Natural killer cell (primary cell): ENCODE measurements at places on chromosomes 2 and 18. TPM values are rescaled to one million over a fixed set of nuclear protein-coding genes. Genes with fewer than 3 reads are reported as not detected.

GRCh38 chr18:13176847-13177246, 41.7 kb upstream of the LDLRAD4 start:
- H3K27ac ChIP-seq: no peak overlapping the region
- no peaks in the 10 kb centered on the region for H3K36me3 ChIP-seq
- peak; percentile 30 for DNase-seq
- H3K4me1 ChIP-seq: no peaks in the 10 kb centered on the region

GRCh38 chr2:158184001-158184400, 82.3 kb downstream of the UPP2 start:
- no peak overlapping the region for H3K27ac ChIP-seq
- DNase-seq: no peak
- H3K36me3 ChIP-seq: no peaks in the 10 kb centered on the region
- no peak overlapping the region for H3K4me3 ChIP-seq

- no peaks in the 10 kb centered on the region for H3K27me3 ChIP-seq
- DNase-seq: no peak
- H3K27ac ChIP-seq: no peak overlapping the region
- no peaks in the 10 kb centered on the region for H3K4me1 ChIP-seq
- no peak overlapping the region for H3K4me3 ChIP-seq
- H3K36me3 ChIP-seq: peaks cover 21% of the 10 kb centered on the region
Measured at GRCh38 chr2:159381574-159381973, 95.1 kb upstream of the WDSUB1 start.

GRCh38 chr2:81835321-81836000, 1530.9 kb upstream of the LRRTM1 start:
- no peaks in the 10 kb centered on the region for H3K27me3 ChIP-seq
- H3K4me1 ChIP-seq: no peaks in the 10 kb centered on the region
- DNase-seq: no peak
- no peaks in the 10 kb centered on the region for H3K36me3 ChIP-seq
- H3K27ac ChIP-seq: no peak overlapping the region
- no peak overlapping the region for H3K4me3 ChIP-seq

DNA sequence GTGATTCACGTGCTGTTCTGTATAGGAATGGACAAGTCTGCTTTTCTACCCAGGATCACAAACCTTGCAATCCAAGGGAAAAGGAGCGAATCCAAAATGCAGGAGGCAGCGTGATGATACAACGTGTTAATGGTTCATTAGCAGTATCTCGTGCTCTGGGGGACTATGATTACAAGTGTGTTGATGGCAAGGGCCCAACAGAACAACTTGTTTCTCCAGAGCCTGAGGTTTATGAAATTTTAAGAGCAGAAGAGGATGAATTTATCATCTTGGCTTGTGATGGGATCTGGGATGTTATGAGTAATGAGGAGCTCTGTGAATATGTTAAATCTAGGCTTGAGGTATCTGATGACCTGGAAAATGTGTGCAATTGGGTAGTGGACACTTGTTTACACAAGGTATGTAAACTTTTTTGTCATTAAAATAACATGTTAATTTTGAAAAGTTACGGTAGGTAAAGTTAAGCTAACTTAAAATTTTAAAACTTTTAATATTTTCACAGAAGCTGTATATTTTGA, 33.0 kb downstream of the PPM1B start:
- DNase-seq: no peak
- H3K27ac ChIP-seq: no peak overlapping the region
- no peak overlapping the region for H3K4me3 ChIP-seq
- peaks cover 3% of the 10 kb centered on the region for H3K4me1 ChIP-seq

GRCh38 chr2:122028371-122029100, 273.1 kb downstream of the TSN start:
- no peaks in the 10 kb centered on the region for H3K27me3 ChIP-seq
- H3K36me3 ChIP-seq: no peaks in the 10 kb centered on the region
- DNase-seq: no peak
- H3K4me1 ChIP-seq: no peaks in the 10 kb centered on the region
- H3K27ac ChIP-seq: no peak overlapping the region
- no peak overlapping the region for H3K4me3 ChIP-seq

- no peak overlapping the region for H3K27ac ChIP-seq
- no peaks in the 10 kb centered on the region for H3K4me1 ChIP-seq
- no peaks in the 10 kb centered on the region for H3K27me3 ChIP-seq
- no peak overlapping the region for H3K4me3 ChIP-seq
- no peaks in the 10 kb centered on the region for H3K36me3 ChIP-seq
Measured at GRCh38 chr18:25503567-25504081, 151.7 kb upstream of the ZNF521 start.

DNA sequence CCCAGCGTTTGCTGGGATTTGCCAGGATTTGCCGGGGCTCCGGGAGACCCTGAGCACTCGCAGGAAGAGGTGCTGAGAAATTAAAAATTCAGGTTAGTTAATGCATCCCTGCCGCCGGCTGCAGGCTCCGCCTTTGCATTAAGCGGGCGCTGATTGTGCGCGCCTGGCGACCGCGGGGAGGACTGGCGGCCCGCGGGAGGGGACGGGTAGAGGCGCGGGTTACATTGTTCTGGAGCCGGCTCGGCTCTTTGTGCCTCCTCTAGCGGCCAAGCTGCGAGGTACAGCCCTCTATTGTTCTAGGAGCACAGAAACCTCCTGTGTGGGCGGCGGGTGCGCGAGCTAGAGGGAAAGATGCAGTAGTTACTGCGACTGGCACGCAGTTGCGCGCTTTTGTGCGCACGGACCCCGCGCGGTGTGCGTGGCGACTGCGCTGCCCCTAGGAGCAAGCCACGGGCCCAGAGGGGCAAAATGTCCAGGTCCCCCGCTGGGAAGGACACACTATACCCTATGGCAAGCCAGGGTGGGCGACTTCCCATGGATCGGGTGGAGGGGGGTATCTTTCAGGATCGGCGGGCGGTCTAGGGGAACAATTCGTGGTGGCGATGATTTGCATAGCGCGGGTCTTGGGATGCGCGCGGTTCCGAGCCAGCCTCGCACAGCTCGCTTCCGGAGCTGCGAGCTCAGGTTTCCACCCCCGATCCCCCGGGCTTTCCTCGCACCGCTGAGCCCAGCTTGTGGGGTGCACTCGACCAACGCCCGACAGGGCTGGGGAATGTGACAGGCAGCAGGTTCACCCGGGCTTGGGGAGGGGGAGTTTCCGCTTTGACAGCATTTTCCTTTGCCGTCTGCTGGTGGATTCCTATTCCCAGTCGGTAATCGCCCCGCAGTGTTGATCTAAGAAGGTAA, 2.8 kb downstream of the ONECUT2 start:
- no peak overlapping the region for H3K4me3 ChIP-seq
- H3K27ac ChIP-seq: no peak overlapping the region
- no peaks in the 10 kb centered on the region for H3K36me3 ChIP-seq

GRCh38 chr2:196075196-196075595, 6.6 kb upstream of the DNAH7 start:
- H3K27ac ChIP-seq: no peak overlapping the region
- DNase-seq: no peak
- H3K4me1 ChIP-seq: no peaks in the 10 kb centered on the region
- H3K4me3 ChIP-seq: no peak overlapping the region

- H3K4me1 ChIP-seq: no peaks in the 10 kb centered on the region
- no peak for DNase-seq
- no peaks in the 10 kb centered on the region for H3K36me3 ChIP-seq
- no peaks in the 10 kb centered on the region for H3K27me3 ChIP-seq
- no peak overlapping the region for H3K27ac ChIP-seq
Measured at GRCh38 chr2:234747833-234748559, 203.8 kb upstream of the SH3BP4 start.

GRCh38 chr2:16103614-16104314, 163.4 kb downstream of the MYCN start:
- H3K27me3 ChIP-seq: no peaks in the 10 kb centered on the region
- DNase-seq: no peak
- H3K4me3 ChIP-seq: no peak overlapping the region
- no peaks in the 10 kb centered on the region for H3K4me1 ChIP-seq

- H3K36me3 ChIP-seq: no peaks in the 10 kb centered on the region
- H3K27me3 ChIP-seq: no peaks in the 10 kb centered on the region
- no peak overlapping the region for H3K27ac ChIP-seq
- no peak overlapping the region for H3K4me3 ChIP-seq
- H3K4me1 ChIP-seq: no peaks in the 10 kb centered on the region
Measured at GRCh38 chr2:45748239-45748638, 96.8 kb downstream of the PRKCE start.

GRCh38 chr18:46069524-46069923, 2.5 kb downstream of the PSTPIP2 start:
- DNase-seq: no peak
- H3K4me1 ChIP-seq: peaks cover 34% of the 10 kb centered on the region
- H3K27me3 ChIP-seq: peaks cover 2% of the 10 kb centered on the region
- H3K27ac ChIP-seq: no peak overlapping the region
- H3K36me3 ChIP-seq: no peaks in the 10 kb centered on the region

- no peak overlapping the region for H3K27ac ChIP-seq
- no peak overlapping the region for H3K4me3 ChIP-seq
- DNase-seq: no peak
- H3K27me3 ChIP-seq: no peaks in the 10 kb centered on the region
- H3K4me1 ChIP-seq: no peaks in the 10 kb centered on the region
Measured at GRCh38 chr2:4668381-4668780, 965.0 kb downstream of the DCDC2C start.

- H3K4me3 ChIP-seq: no peak overlapping the region
- DNase-seq: no peak
- H3K4me1 ChIP-seq: no peaks in the 10 kb centered on the region
- no peaks in the 10 kb centered on the region for H3K27me3 ChIP-seq
Measured at GRCh38 chr18:38494065-38494464, 928.5 kb upstream of the CELF4 start.

- no peaks in the 10 kb centered on the region for H3K27me3 ChIP-seq
- H3K4me3 ChIP-seq: no peak overlapping the region
- no peak for DNase-seq
- peaks cover 15% of the 10 kb centered on the region for H3K36me3 ChIP-seq
Measured at GRCh38 chr2:165952085-165952484, 1.5 kb downstream of the TTC21B start.

GRCh38 chr2:180656455-180656847, 324.0 kb upstream of the UBE2E3 start:
- no peaks in the 10 kb centered on the region for H3K4me1 ChIP-seq
- H3K27me3 ChIP-seq: no peaks in the 10 kb centered on the region
- H3K27ac ChIP-seq: no peak overlapping the region

GRCh38 chr2:240402566-240403272, 32.7 kb upstream of the GPC1 start:
- H3K27ac ChIP-seq: no peak overlapping the region
- no peaks in the 10 kb centered on the region for H3K36me3 ChIP-seq
- no peaks in the 10 kb centered on the region for H3K4me1 ChIP-seq
- H3K4me3 ChIP-seq: no peak overlapping the region
- H3K27me3 ChIP-seq: no peaks in the 10 kb centered on the region
- no peak for DNase-seq

- H3K4me1 ChIP-seq: peaks cover 14% of the 10 kb centered on the region
- H3K27ac ChIP-seq: peak within 1 kb of the TSS; percentile 95
- peak; percentile 89 for DNase-seq
- no peaks in the 10 kb centered on the region for H3K36me3 ChIP-seq
- H3K27me3 ChIP-seq: no peaks in the 10 kb centered on the region
Measured at GRCh38 chr2:29114946-29115609, at the start of gene CLIP4. Gene CLIP4 (plus strand): TSS chr2:29115415. CDS start chr2:29121389, 5,974 bp downstream.

DNA sequence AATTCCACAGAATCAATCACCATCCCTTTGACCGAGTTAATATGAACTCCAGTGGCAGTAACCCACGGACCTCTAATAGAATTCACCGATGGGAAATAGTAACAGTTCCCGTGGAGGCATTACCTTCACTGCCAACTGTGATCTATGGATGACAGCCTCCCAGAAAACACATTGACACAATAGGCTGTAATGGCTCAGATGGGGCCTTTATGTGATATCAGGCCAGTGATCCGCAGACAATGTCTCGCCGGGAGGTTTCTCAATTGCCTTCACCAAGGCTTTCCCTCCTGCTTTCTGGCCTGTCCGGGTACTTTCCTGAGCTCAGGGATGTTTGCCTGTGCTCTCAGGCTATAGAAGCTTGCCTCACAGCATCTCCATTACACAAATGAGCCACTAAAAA, 34.4 kb upstream of the KLF7 start:
- H3K36me3 ChIP-seq: no peaks in the 10 kb centered on the region
- no peak overlapping the region for H3K4me3 ChIP-seq
- H3K27ac ChIP-seq: no peak overlapping the region
- no peaks in the 10 kb centered on the region for H3K4me1 ChIP-seq
- H3K27me3 ChIP-seq: no peaks in the 10 kb centered on the region

DNA sequence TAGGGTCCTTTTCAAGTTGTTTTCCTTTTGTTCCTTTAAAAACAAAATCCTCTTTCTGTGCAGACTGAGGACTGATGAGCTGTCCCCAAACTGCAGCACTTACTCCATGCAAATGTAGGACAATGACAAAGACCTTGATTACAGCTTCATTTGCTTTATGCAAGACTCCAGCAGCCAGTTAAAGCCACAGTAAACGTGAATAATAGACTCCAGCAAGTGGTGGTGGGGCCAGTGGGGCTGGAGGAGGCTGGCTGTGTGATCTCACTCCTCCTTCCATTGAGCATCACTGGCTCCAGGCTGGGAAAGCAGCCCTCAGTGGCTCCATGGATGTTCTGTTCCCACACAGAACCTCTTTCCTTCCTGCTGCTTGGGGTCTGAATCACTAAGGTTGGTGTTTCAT, 306.0 kb upstream of the CELF4 start:
- DNase-seq: no peak
- H3K4me1 ChIP-seq: no peaks in the 10 kb centered on the region
- H3K27ac ChIP-seq: no peak overlapping the region
- no peaks in the 10 kb centered on the region for H3K36me3 ChIP-seq
- H3K4me3 ChIP-seq: no peak overlapping the region
- no peaks in the 10 kb centered on the region for H3K27me3 ChIP-seq

- H3K4me3 ChIP-seq: no peak overlapping the region
- DNase-seq: no peak
- no peaks in the 10 kb centered on the region for H3K36me3 ChIP-seq
- H3K27ac ChIP-seq: no peak overlapping the region
- no peaks in the 10 kb centered on the region for H3K4me1 ChIP-seq
Measured at GRCh38 chr18:60040971-60041370, 141.2 kb downstream of the PMAIP1 start.

GRCh38 chr2:21372654-21373053, 248.9 kb downstream of the TDRD15 start:
- H3K36me3 ChIP-seq: no peaks in the 10 kb centered on the region
- no peaks in the 10 kb centered on the region for H3K27me3 ChIP-seq
- H3K4me3 ChIP-seq: no peak overlapping the region
- H3K4me1 ChIP-seq: no peaks in the 10 kb centered on the region

CAD gene
- 24.0 TPM for total RNA-seq

LBX2 gene
- total RNA-seq: 1.7 TPM

IL1B gene
- total RNA-seq: 110 TPM

CHST9 gene
- total RNA-seq: not detected

AFF3 gene
- 5.6 TPM for total RNA-seq

C2orf78 gene
- not detected for total RNA-seq

LHCGR gene
- not detected for total RNA-seq

AKAIN1 gene
- total RNA-seq: not detected

PDE11A gene
- total RNA-seq: not detected

GPBAR1 gene
- total RNA-seq: 2.6 TPM

CD8B2 gene
- 0.49 TPM for total RNA-seq

ARHGAP15 gene
- total RNA-seq: 168 TPM

PPIG gene
- 42.2 TPM for total RNA-seq

SCN3A gene
- total RNA-seq: 0.58 TPM

PRSS56 gene
- total RNA-seq: not detected

PELI1 gene
- 42.3 TPM for total RNA-seq
